ENCODE measurements at places on chromosomes 13 and 19.
A peak's percentile ranks its signal among the peaks of the same experiment; 100 is the strongest.

DNA sequence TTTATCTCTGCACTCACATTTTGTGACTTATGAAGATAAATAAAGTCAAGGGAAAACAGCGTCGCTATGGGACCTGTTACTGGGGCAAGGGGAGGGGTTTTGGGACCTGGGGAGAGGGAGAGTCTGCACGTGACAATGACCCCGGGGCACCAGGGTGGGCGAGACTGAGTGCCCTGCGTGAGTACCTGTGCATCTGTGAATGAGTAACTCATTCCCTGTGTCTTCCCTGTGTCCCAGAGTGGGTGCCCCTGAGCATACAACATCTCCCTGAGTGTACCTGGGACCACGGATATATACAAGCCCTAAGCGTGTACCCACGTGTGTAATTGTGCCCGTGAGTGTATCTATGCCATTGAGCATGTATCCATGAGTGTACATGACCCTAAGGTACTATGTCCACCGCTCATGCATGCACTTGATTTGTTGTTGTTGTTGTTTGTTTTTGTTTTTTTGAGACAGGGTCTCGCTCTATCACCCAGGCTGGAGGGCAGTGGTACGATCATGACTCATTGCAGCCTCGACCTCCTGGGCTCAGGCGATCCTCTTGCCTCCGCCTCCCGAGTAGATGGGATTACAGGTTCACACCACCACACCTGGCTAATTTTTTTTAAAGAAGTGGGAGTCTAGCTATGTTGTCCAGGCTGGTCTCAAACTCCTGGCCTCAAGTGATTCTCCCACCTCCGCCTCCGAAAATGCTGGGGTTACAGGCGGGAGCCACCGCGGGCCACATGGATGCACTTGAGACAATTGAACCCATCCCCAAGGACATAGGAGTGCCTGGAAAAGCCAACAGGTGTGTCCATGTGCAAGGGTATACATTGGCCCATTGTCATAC, 645 bp upstream of the TRAPPC5 start:
- peak; percentile 44 for DNase-seq

DNA sequence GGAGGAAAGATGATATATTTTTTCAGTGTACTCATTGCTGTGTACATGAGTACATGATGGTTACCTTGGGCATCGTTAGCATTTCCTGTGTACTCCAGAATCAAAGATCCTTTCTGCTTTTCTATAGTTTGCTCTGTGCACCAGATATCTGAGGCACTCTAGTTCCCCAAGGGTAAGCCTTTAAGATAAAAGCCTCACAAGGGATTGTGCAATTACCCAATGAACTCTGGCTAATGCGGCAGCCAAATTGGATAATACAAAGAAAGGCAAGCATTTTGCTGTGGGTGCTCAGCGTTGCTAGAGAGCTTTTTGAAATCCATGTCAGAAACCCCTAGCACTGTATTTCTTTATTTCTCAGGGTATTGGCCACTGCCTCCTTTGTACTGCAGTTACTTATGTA, 2.9 kb downstream of the CYSLTR2 start:
- no peak for DNase-seq

- DNase-seq, result no peak
Measured at GRCh38 chr19:38144667-38145066, 79.4 kb downstream of the DPF1 start.

DNA sequence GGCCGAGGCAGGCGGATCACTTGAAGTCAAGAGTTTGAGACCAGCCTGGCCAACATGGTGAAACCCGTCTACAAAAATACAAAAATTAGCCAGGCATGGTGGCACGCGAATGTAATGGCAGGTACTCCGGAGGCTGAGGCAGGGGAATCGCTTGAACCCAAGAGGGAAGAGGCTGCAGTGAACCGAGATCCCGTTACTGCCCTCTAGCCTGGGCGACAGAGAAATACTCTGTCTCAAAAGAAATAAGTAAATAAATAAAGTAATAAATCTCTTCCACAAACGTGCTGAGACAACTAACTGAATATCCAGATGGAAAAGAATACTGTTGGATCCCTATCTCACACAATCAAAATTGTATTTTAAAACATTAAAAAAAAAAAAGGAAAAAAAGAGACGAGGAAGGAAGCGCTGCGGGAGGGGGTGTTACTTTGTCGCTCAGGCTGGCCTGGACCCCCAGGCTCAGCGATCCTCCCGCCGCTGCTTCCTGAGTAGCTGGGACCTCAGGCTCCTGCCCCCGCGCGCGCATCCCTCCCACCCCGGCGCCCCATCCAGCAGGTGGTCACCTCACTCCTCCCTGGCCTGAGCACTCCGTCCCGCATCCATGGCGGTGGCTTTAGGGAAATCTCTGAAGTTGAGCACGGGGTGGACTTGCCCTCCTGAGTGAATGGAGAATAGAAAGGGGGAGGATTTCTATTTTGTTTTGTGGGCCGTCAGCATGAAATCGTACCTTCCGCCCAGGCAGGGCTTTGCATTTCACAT, 628 bp upstream of the ZNF813 start:
- no peak for DNase-seq

- DNase-seq, result peak; percentile 50
Measured at GRCh38 chr13:41411522-41411921, 45.8 kb upstream of the RGCC start.

DNA sequence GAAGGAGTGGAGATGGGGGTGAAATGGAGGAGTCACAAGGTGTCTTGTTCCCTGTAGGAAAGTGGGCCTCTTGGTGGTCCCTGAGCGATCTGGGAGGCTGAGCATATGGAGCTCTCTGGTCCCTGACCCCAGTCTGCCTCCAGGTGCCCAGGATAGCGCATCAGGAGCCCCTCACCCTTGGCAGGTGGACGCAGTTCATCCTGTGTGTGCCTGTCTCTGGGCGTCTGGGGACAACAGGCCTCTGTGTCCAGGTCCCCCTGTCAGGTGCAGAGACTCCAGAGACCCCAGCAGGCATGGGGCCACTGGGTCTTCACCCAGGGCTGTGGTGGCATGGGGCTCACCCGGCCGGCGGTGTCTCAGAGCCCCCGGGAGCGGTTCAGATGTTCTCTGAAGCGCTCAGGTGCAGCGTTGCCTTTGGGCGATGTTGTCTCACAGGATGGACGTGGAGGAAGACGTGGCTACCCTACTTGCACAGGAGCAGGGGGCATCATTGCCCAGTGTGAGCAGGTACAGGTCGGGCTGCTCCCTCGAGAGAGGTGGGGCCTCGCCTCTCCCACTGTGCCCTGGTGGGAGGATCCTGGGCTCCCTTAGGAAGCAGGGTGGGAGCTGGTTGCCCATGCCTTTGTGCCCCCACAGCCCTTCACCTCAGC, 58.1 kb upstream of the TPM4 start:
- no peak for DNase-seq

- no peak for DNase-seq
Measured at GRCh38 chr13:76913898-76914297, 27.7 kb upstream of the KCTD12 start.

- no peak for DNase-seq
Measured at GRCh38 chr19:13502231-13502630, 4.0 kb downstream of the CACNA1A start.

- DNase-seq, result no peak
Measured at GRCh38 chr13:77353995-77354394, 27.1 kb upstream of the MYCBP2 start.

GRCh38 chr13:52845334-52845761, 3.1 kb downstream of the PCDH8 start:
- peak; percentile 64 for DNase-seq

DNA sequence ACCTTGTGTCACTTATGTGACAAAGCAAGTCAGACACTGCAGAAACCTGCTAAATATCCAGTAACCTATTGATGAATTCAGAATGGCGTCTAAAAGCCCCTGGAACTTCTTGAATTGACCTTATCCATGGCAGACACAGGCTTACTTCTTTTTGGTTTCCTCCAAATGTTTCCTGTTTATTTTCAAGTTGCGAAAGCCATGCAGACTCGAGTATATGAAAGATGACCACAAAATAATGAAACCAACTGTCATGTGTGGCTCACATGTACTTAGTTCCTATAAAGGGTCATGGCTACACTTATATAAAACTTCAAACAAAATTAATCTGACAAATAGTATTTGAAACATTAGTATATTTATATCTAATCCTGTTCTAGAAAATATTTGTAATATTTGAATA, 113.1 kb upstream of the FNDC3A start:
- DNase-seq, result no peak

- peak; percentile 98 for DNase-seq
Measured at GRCh38 chr19:35248310-35249145, at the start of gene LSR. LSR (plus strand) TSS chr19:35249002; CDS start chr19:35249023, 21 bp downstream.

DNA sequence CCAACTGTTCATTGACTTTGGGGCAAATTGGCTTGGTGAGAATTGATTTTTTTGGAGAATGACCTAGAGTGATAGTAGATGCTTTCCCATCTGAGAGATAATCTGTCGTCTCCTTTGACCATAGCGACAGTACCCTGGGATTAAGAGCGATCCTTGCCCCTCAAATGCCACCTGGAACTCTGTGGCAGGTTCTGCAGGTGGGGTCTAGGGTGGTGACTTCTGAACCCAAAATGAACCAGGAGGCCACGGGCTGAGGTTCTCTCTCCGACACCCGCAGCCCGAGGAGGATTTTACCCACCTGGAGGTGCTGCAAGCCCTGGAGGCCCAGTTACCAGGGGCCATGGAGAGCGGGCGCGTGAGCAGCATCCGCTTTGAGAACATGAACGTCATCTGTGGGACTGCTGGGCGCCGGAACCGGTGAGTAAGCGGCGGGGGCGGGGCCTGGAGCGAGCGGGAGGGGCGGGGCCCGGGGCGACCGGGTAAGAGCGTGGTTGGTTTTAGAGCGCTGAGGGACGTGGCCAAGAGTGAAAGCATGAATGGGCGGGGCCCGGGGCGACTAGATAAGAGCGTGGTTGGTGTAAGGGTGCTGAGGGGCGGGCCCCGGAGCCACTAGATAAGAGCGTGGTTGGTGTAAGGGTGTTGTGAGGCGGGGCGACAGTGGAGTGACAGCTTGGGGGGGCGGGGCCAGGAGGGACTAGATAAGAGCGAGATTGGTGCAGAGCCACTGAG, 8.6 kb downstream of the C19orf81 start:
- DNase-seq, result peak; percentile 100

- DNase-seq, result no peak
Measured at GRCh38 chr19:1087813-1088415, 7.3 kb downstream of the POLR2E start.
